ENCODE measurements at places on chromosomes 7 and 10.
A peak's percentile ranks its signal among the peaks of the same experiment; 100 is the strongest.

GRCh38 chr7:148507787-148508186, 82.8 kb upstream of the C7orf33 start:
- DNase-seq: no peak

GRCh38 chr7:29878081-29878688, 71.9 kb downstream of the WIPF3 start:
- DNase-seq: no peak

DNA sequence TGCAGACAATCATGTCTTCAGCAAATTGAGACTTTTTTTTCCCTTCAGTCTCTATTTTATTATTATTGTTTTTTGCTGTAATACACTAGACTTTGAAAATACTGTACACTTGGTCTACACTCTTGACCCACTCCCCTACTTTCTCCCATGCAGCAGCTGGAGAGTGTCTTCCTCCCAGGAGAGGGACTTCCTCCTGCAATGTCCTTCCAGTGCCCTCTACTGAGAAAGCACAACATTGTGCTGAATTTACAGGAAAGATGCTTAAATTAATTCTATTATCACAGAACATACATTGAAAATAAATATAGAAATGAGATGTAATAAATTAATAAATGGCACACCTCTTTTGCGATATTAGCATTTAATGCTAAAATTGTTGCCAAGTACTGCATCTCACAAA, 411.3 kb downstream of the CCSER2 start:
- no peak for DNase-seq

GRCh38 chr7:88116235-88116795, 103.5 kb downstream of the SRI start:
- DNase-seq: no peak

- DNase-seq: no peak
These were observed 148.4 kb downstream of the TMEM26 start for GRCh38 chr10:61304746-61305145.

DNA sequence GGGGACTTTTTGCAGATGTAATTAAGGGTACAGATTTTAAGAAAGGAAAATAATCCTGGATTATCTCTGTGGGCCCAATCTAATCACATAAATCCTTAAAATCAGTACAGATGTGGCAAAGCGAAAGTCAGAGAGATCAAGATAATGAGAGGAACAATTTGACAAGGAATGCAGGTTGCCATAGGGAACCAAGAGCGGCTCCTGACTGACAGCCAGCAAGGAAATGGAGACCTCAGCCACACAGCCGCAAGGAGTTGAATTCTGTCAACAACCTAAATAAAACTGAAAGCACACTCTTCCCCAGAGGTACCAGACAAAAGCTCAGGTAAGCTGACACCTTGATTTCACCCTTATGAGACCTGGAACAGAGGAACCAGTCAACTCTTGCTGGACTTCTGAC, 3.4 kb upstream of the PNPLA8 start:
- no peak for DNase-seq

DNA sequence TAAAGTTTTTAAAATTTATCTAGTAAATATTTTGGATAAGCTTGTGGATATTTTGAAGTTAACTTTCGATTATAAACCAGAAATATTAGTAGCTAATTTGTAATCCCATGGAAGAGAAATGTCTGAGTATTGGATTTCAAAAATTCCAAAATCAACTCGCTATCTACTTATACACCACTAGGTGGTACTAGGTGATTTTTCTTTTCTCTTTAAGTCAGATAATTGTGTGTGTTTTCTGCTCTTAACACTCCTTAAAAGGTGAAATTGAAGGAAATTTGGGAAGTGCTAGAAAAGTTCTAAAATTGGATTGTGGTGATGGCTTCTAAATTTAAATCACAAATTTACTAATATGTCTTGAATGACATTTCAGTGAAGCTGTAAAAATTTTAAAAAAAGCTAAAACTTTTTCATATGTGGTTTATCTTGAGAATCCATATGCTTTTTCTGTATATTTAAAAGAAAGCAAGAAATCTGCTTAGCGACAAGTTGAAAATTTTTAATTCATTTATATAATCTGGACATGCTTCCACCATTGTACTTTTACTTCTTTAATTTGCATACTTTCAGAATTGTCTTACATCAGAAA, 90.2 kb downstream of the IPMK start:
- no peak for DNase-seq

- DNase-seq: no peak
These were observed 251.8 kb downstream of the MTERF1 start for GRCh38 chr7:91628742-91629141.

DNA sequence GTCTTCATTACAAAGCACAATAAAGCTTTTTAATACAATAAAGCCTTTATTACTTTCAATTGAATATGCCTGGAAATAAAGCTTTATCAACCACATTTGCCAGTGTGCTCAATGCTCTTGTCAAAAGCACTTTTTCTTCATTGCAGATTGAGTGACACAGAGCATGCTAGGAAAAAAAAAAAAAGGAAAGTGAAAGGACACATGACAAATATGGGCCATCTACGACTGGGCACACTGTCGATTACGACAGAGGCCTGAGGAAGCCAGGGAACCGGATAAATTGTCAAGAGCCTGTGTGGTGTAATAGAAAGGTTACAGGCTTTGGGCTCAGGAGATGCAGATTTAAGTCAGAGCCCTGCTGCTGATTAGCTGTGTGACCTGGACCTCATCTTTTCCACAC, 84.8 kb upstream of the LRGUK start:
- no peak for DNase-seq

DNA sequence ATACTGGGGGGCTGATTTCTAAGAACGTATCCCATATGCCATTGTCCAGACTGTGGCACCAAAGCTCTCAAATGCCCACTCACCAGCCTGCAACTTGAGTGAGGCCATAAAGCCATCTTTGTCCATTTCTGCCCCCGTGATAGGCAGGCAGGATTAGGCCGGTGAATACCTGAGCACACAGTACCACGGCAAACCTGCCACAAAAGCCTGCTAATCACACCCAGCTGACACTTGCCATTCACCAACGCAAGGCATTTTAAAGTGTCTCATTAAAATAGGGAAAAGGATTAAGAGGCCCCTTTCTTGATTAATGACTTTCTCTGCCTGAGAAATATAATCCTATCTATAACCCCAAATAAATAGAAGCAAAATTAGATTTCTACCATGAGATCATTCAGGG, 111.4 kb upstream of the NANOS1 start:
- DNase-seq: no peak

- no peak for DNase-seq
These were observed 91.1 kb downstream of the PPP1R9A start for GRCh38 chr7:94998266-94999068.

DNA sequence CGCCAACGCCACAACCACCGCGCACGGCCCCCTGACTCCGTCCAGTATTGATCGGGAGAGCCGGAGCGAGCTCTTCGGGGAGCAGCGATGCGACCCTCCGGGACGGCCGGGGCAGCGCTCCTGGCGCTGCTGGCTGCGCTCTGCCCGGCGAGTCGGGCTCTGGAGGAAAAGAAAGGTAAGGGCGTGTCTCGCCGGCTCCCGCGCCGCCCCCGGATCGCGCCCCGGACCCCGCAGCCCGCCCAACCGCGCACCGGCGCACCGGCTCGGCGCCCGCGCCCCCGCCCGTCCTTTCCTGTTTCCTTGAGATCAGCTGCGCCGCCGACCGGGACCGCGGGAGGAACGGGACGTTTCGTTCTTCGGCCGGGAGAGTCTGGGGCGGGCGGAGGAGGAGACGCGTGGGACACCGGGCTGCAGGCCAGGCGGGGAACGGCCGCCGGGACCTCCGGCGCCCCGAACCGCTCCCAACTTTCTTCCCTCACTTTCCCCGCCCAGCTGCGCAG, 424 bp downstream of the EGFR start:
- DNase-seq: peak; percentile 90

- DNase-seq: peak; percentile 85
These were observed 44.1 kb downstream of the SFTPD start for GRCh38 chr10:79904671-79905321.

DNA sequence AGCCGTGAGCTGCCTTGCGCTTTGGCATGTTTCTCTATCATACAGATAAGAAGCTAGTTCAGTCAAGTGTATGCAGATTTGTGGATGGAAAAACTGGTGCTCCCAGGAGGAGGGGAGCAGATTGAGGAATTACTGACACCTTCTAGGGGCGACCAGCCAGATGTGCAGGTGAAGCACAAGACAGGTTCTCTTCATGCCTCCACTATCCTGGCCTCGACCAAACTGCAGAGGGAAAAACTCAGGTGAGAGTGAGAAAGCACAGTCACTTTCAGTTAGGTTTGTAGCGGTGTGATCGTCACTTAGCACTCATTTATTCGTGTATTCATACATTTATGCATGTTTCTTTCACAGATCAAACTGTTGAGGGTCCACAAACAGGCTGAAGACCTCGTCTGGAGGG, 600 bp upstream of the DBNL start:
- peak; percentile 23 for DNase-seq

DNA sequence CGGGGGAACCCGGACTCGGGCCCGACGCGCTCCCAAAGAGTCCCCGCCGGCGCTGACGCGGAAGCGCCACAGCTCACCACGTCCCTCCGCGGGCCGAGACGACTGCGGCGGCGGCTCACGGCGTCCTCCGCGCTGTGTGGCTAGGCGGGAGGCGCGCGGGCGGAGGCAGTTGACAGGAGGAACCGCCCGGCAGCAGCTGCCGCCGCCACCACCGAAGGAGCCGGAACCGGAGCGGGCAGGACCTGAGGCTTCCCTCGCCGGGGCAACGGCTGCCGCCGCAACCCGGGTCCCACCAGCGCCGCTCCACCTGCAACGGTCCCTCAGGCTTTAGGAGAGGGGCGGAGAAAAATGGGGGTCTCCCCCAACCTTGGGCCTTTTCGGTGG, 334 bp downstream of the ZNF800 start:
- peak; percentile 86 for DNase-seq

GRCh38 chr7:34011696-34012095, 106.4 kb downstream of the BMPER start:
- no peak for DNase-seq

GRCh38 chr10:70575874-70576802, 26.4 kb downstream of the PRF1 start:
- DNase-seq: peak; percentile 25

- no peak for DNase-seq
These were observed 57.7 kb upstream of the SPOCK2 start for GRCh38 chr10:72146071-72146470.

GRCh38 chr7:21104124-21104500, 317.4 kb upstream of the SP8 start:
- no peak for DNase-seq

- no peak for DNase-seq
These were observed 5.1 kb downstream of the SORCS3 start for GRCh38 chr10:104646146-104646545.

DNA sequence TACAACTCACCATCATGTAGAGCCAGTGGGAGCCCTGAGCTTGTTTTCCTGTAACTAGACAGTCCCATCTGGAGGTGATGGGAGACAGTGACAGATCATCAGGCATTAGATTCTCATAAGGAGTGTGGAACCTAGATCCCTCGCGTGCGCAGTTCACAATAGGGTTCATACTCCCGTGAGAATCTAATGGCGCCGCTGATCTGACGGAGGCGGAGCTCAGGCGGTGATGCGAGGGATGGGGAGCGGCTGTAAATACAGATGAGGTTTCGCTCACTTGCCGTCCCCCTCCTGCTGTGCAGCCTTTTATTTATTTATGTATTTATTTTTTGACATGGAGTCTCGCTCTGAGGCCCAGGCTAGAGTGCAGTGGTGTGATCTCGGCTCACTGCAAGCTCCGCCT, 139.3 kb downstream of the CAMK1D start:
- no peak for DNase-seq

- DNase-seq: no peak
These were observed 2.5 kb upstream of the AVPI1 start for GRCh38 chr10:97689559-97690020.

GRCh38 chr10:121654021-121654545, 55.8 kb upstream of the FGFR2 start:
- no peak for DNase-seq

GRCh38 chr7:23247603-23248335, 1.2 kb downstream of the GPNMB start:
- peak; percentile 52 for DNase-seq
